ENCODE measurements at places on chromosomes 4 and X.

DNA sequence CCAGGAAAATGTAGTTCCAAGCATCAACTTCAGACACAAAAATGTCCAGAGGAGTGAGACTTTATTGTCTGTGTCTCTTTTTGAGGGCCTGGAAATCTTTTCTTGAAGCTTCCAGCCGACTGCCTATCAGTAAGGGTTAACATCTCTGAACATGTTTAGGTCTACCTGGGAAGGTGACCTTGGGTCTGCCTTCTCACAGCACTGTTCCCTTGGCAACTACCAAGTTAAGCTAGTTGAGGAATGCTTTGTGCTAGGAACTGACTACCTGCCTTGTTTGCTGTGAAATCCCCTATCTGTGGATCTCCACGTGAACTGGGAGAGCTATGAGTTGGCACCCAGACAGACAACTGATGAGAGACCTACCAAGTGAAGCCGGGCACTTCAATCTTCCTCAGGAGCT lies 81.6 kb downstream of the PPEF2 start:
- DNase-seq, result no peak

- no peak for DNase-seq
Observed at GRCh38 chr4:86386817-86387415, 27.1 kb upstream of the MAPK10 start.

DNA sequence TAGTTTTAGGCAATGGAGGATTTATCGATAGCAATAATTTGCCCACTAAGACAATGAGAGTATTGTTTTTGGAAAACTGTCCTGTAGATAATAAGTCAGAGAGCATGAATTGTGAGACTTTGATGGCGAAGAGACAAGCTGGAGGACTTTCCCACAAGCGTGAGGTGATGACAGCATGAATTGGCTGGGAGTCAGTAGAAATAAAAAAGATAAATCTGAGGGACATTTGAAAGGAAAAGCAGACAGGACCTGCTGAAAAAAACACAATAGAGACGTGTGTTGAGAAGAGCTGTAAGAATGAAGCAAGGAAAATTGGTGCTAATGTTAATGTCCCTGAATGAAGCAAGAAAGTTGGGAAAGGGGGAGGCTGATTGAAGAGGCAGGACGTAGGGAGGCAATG lies 233.5 kb downstream of the DCTD start:
- DNase-seq, result no peak

DNA sequence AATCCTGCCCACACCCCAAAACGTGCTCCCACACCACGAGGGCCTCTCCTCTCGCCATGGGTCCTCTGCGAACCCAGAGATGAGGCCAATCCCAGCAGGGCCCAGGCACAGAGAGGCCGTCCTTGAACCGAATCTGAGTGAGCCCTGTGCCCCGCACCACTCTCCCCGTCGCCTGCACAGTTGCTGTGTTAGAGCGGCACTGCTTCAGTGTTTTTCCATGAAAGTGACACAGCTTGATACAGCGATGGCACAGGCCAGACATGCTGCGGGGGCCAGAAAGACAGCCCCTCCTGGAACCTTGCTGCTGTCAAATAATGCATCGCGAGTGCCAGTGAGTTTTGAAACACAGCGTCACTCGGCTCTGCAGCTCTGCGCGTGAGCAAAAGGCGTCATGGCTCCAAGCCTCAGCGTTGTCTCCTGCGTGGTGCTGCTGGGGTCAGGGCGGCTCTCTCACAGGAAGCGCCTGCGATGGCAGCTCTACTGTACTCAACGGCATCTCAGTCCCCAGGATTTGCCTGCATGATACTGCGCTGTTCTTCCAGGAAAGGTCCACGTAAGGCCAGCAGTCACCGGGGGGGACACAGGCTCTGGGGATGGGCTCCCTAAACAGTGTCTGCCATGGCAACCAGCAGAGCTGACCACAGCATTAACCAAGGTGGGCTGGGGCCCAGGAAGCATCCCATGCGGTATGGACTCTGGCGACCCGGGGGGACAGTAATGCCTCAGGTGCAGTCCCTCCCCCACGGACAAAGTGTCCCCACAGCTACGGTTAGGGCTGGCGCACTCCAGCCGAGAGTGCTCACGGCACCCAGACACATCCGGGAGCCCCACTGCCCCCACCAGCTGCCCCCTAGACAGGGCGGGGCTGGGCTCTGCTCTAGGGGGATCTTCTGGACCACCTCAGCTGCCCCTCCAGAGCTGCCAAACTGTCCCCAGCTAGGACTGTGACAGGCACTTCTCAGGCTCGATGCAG lies 63.1 kb downstream of the ACOX3 start:
- DNase-seq, result no peak

GRCh38 chrX:43878906-43879526 lies 3.2 kb downstream of the MAOB start:
- DNase-seq, result no peak

GRCh38 chr4:58669783-58670182 lies 1559.6 kb upstream of the IGFBP7 start:
- no peak for DNase-seq

DNA sequence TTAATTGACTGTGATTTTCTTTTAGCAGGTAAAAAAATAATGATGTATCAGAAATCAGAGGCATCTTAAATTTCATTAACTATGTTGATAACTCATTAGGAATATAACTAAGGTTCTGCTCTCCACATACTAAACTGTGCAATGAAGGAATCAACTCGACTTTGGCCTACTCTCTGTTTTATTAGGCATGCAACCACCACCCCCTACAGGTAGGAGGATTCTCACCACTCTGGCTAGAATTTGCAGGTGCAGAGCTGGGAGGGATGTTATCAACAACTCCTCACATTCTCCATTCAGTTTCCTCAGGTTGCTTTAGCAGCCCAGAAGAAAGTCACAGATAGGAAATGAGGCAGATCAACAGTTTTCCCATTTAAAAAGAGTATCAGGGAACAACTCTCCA lies 160.1 kb downstream of the COX18 start:
- no peak for DNase-seq

DNA sequence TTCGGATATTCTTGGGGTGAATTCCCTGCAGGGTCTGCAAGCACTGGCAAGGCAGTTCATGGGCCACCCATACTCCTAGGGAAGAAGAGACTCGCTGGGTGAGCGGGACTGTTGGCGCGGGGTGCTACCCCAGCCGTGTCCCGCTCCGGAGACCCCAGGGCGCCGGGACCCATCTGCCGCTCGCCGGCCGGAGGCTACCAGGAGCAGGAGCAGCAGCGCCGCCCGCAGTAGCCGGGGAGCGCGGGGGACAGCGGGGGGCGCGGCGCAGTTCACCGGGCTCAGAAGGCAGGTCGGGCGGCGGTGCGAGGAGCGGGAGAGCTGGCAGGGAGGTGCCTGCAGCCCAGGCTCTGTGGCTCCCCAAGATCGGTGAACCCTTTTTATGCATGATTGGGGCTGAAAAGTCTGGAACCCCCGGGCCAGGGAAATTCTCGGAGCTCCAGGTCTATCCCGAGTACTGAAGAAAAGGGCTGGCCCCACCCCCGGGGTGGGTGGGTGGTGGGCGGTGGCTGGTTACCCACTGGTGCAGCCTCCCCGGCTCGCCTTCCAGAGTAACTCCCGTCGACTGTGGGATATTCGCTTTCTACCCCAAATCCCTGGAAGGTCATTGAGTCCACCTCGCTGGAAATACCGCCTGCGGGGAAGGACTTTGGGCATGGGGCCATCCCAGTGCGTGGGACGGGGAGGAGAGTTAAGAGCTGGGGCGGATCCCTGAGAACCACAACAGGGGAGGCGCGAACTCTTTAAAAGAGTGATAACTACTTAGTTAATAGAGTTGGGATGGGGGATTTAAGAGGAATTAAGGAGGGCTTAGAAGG lies 37.6 kb downstream of the PF4 start:
- DNase-seq, result no peak

- no peak for DNase-seq
Observed at GRCh38 chrX:2609431-2610238, 81.5 kb upstream of the CD99 start.

GRCh38 chrX:13703589-13703988 lies 14.7 kb downstream of the RAB9A start:
- no peak for DNase-seq

DNA sequence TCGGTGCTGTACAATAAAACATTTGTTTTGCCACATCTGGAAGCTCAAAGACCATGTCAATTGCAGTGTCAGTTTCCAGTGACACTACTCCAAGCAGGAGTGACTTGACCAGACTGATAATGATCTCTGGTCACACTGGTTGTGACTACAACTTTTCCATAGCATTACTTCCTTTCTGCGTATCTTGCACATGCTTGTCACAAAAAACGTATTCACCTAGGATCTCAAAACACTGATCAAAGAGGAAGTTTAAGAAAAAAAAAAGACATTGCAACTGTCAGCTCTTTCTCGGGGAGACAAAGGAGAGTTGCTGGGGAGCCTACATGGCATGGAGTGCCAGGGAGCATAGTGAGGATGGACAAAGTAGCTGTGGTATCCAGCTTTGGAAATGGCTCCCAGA lies 60.6 kb downstream of the OPHN1 start:
- DNase-seq, result no peak

DNA sequence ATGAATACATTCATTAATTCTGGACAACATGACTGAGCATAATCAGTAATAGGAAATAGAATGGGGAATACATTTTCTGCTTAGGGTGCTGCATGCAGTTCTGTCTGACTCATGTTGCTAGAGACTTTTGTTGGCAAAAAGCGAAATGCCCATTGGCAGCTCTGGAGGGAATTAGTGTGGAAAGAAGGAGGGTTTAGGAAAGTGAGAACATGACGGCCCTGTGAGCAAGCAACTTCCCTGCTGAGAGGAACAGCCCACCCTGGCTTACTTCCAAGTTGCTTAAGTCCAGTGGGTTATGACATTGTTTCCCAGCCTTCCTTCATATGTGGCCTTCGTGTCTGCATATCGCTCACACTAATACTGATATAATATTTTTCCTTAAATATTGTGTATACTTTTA lies 13.8 kb downstream of the MAD2L1 start:
- no peak for DNase-seq

DNA sequence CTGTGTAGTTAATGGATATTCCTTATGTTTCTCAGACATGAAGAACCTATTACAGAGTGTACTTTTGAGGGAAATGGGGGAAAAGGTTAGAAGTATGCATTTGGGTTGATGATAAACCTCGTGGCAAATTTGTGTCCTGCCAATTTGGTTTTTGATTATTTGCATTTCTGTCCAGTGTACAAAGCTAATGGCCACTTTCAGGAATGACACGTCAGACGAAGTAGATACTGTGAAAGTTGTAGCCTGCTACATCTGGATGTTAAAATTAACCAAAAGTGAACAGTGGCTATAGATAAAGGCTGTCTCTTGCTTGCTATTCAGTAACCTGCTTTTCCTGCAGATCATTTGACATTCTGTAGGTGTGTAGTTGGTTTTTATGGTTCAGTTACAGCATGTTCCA lies 1.0 kb downstream of the PRDX4 start:
- no peak for DNase-seq

- DNase-seq, result no peak
Observed at GRCh38 chr4:55013431-55013955, 111.9 kb downstream of the KDR start.

DNA sequence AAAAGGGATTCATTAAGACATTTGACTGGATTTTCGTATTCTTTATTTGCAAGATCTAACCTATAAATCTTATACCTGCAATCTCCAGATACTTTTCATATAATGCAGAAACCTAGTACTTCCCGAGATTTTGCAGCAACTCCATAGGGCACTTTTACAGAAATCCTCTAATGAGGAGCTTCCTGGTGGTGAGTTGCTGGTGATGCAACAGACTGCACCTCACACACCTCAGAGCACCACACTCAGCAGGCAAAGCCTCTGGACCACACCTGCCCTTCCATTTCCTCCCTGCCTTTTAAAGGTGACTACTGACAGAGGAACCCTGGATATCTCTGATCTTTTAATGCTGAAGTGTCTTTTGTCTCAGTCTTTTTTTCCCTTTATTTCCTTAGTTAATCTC lies 289.4 kb downstream of the TRAM1L1 start:
- DNase-seq, result no peak

- DNase-seq, result no peak
Observed at GRCh38 chrX:133482056-133482952, 67.0 kb upstream of the GPC4 start.

- DNase-seq, result no peak
Observed at GRCh38 chrX:125205918-125206665, 113.6 kb upstream of the TEX13C start.

All from activated CD8-positive, alpha-beta memory T cell treated with anti-CD3 and anti-CD28 coated beads for 4 hours (primary cell).